ENCODE measurements at places on chromosomes 4 and X.

GRCh38 chr4:135464311-135464710 is 1262.7 kb upstream of the PABPC4L start:
- no peak for DNase-seq

- DNase-seq, result no peak
Observed at GRCh38 chr4:1746265-1746691, 25.0 kb downstream of the TACC3 start.

GRCh38 chr4:186109245-186109644 is 4.7 kb downstream of the FAM149A start:
- DNase-seq, result no peak

- DNase-seq, result no peak
Observed at GRCh38 chr4:10577508-10578426, 106.8 kb downstream of the CLNK start.

DNA sequence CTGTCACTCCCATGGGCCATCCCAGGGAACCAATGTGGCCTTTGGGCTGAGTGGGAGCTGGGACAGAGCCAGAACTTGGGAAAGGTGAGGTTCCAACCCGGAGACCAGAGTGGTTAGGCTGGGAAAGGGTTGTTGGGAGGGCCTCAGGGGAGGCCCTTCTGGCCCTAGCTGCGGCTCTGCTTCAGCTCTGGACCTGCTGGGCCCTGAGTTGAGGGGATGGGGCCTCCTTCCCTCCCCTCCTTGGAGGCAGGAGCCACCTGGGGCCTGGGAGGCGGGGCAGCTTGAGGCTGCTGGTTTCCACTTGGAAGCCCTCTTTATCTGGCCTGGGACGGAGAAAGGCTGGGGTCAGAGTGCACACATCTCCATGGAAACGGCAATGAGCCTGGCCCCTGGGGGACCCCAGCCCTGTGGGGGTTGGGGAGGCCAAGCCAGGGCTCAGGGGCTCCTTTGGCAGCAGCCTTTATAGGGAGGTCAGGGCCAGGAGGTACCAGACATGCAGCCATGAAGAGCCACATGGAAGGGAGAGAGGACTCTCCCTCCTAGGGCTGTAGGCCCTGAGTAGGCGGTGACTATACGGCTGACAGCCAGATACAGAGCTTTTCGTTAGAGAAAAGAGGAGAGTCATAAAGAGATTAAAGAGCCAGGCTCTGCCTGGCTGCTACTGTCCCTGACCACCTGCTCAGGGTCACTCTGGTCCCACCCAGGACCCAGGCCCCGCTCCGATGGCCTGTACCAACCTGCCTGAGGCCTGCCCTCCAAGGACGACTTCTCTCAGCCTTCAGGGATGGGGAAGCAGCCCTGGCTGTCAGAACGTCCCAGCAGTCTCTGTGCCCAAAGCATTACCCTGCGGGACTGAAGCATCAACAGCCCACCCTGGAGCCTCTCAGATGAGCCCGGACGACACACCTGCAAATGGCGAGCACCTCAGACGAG is 6.9 kb upstream of the NSD2 start:
- DNase-seq, result no peak
